Trophoblast cell (in vitro differentiated cells and primary cell): ENCODE measurements at places on chromosomes 3 and 15.

DNA sequence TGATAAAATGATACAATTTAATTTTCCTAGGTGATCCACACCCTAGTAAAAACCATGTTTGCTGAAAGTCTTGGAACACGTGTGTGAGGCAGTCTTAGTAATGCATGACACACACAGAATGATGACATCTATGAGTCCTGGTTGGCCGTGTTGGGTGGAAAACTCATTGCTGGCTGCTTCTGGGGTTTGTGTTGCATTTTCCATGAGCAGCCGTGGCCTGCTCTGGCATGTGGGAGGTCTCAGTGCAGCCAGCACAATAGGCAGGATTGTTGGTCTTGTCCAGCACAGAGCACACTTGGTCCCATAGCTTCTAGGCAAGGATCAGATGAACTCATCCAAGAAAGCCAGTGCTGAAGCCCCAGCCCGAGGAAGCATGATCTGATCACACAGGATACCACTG lies 172.8 kb upstream of the UBE3A start:
- no peak for DNase-seq

GRCh38 chr3:123084192-123084591 lies 17.4 kb downstream of the PDIA5 start:
- no peak for DNase-seq

- no peak for DNase-seq
Measured at GRCh38 chr3:166580561-166580960, 743.3 kb upstream of the BCHE start.

DNA sequence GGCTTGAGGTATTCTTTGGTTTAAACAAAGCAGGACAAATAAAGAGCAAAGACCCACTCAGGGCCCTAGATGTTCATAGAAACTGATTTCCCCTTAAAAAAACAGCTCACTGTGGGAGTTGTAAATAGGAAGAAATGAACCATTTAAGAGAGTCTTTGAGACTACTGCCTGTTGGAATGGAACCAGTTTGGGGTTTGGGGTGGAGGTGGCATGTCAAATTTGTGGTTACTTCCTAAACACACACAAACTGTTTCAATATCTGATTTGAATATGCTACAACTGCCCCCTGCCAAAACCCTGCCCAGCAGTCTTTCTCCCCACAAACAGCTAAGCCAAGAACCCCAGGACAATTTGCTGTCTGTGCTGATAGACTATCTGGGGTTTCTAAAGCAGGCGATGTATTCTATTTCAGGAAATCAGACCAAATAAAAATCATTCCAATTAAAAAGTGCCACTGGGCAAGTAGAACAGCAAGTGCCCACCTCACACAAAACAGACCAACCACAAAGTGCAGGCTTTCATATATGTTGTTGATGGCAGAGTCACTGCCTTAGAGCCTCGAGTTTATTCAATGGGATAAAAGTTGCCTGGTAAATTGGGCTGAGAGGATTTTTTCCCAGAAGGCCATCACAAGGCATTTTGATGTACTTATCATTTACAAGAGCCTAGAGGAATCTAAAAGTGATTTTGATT lies 293.9 kb upstream of the PROK2 start:
- DNase-seq: no peak

DNA sequence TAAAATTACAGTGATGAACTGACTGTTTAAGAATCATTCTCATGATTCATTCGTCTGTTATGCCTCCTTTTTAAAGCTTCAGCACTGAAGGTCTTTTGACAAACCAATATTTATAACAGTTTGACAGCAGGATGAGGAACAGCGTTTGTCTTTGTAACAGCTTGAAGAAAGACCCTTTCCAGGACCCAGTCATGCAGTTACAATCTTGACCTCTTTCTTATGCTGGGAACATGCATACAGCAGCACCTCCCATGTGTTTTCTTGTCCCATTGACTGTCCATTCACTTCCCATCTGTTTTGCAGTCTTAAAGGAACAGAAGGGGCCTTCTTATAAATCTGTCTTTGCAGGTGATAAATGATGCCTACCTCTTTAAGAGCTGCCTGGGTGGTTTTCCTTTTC lies 87.2 kb downstream of the OPA1 start:
- DNase-seq: no peak

DNA sequence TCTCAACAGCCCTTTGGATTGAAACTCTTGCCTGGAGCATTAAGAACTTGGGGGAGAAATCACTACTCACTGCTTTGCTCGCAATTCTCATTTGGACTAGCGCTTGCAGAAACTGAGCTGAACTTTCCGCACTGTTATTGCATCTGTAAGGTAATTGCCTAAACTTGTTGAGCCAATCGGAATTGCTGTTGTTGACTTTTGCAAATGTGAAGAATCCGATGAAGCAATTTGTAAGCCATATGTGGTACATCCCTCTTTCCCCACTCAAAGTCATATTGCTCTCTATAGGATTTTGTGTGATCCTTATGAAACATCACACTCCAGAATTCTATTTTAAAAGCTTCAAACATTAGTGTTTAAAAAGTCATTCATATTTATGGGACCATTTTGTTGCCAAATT lies 191.7 kb upstream of the GBE1 start:
- DNase-seq: no peak

- DNase-seq: no peak
Measured at GRCh38 chr15:72464251-72464650, 9.9 kb upstream of the ARIH1 start.

DNA sequence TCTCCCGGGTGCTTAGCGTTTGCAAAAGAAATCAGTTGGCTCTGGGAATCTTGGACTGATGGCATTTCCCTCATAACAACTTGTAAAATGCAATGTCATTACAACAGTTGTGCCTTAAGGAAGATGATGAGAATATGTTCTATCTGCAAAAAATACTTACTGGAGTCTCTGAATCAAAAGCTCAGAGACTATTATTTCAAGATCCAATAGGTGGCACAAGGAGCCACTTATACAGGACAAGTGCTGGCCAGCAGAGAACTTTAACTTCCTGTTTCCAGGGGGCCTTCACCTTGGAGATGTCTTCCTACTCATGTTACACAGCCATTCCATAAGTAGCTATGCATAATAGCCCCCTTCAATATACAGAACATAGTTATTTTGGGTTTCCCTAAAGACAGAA lies 8.9 kb upstream of the RPS27L start:
- no peak for DNase-seq

- peak; percentile 60 for DNase-seq
Measured at GRCh38 chr3:58175437-58176184, 35.2 kb downstream of the DNASE1L3 start.

DNA sequence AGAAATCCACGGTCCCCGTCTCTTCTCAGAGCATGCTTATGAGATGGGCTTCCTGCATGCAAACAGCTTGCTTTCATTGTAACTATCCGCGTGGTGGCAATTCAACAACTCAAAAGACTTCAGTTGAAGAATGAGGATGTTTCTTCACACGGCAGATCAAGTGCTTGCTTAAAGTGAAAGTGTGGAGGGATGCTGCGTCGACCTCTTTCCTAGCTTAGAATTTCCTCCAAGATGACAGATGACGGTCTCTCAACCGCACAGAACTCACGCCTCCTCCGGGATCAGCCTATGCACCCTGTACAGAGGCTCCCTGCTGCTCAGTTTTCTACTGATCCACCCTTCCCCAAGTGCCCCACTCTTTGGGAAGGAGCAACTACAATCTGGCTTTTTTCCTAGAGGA lies 47.8 kb downstream of the PCSK6 start:
- DNase-seq: no peak

DNA sequence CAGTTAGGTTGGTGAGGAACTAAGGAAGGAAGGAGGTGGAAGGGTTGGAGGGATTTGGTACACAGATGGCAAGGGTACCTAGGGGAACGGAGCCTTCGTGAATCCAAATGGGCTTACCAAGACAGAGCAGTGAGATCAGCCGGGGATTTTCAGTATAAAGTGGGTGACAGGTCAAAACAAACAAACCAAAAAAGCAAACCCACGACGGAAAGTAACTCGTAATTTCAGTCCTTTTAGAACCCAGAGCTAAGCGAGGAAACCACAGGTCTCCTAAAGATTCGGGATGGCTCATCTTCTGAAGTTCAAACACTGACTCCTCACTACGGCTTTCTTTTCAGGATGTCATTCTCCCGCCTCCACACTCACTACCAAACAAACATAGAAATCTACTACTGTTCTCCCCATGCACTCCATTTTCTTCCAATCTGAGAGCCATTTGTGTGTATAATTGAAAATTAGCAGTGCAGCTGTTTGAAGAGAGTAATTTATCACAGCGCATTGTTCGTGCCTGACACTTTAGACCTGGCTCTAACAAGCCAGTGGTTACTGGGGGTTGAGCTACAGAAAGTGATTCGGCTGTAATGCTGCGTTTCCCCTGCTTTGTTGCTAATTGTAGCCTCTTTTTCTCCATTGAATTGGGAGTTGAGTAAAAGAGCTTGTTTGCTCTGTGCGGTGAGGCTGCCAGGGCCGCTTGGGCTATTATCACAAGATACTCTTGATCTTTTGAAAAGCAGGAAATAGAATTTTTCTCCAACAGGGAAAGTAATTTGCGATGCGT lies 64.7 kb upstream of the CCDC39 start:
- no peak for DNase-seq

DNA sequence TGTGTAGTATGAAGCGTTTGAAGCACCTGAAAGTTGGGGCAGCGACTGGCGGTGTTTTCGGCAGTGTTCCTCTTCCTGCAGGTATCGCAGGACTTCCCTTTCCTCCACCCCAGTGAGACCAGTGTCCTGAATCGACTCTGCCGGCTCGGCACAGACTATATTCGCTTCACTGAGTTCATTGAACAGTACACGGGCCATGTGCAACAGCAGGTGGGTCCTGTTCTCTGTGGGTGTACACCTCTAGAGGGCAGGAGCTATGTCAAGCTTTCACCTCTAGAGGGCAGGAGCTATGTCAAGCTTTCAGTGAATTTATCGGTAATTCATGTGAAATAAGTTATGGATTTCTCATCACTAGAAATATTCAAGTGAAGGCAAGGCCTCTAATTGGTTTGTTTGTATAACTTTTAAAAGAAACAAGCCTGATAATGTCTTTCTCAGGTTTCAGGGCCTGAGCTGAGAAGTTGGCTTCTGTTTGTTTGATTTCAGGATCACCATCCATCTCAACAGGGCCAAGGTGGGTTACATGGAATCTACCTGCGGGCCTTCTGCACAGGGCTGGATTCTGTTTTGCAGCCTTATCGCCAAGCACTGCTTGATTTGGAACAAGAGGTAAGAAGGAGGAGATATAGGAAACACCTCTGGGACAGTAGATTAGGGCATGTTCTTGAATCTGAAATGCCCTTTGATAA lies 5.3 kb downstream of the TUBGCP4 start:
- DNase-seq: peak; percentile 77

- DNase-seq: no peak
Measured at GRCh38 chr15:41333026-41333562, 413 bp downstream of the NUSAP1 start.

- DNase-seq: no peak
Measured at GRCh38 chr3:160346511-160346910, 52.5 kb downstream of the IFT80 start.

DNA sequence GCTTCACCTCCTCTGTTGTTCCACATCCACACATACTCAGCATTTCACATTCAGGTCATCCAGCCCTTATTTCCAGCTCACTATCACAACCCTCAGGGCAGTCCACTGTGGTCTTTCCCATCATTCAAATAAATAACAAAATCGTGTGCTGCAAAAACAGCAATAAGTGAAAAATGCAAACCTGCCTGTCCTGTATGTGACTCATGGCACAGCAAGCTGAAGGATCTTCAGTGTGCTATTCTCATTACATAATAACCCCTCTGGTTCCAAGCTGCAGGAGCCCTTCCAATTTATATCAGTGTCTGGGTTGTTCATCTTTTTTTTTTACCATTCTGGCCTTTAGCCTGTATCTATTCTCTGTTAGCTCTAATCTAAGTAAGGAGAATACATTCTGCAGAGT lies 185.3 kb upstream of the UBE2E2 start:
- DNase-seq: peak; percentile 98

DNA sequence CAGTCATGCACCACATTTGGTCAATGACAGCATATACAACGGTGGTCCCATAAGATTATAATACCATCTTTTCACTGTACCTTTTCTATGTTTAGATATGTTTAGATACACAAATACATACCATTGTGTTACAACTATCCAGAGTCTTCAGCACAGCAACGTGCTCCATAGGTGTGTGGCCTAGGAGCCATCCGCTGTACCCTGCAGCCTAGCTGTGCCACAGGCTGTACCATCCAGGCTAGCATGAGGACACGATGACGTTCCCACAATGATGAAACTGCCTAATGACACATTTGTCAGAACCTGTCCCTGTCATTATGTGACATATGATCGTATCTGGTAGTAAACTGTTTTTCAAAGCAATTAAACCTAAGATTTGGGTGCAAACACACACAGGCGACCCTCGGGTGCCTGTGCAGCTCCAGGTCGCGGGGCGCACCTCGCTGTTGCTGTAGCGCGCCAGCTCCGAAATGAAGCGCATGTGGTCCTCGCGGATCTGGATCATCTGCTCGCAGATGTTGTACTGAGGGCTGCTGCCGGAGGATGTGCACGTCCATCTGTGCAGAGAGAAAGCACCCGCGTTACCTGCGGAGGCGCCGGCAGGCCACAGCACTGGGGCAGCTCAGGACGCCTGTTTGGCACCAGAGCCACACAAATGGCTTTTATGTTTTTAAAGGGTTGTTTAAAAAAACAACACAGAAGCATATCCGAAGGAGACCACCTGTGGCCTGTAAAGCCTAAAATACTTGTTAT lies 48.2 kb downstream of the CYFIP1 start:
- DNase-seq: no peak

DNA sequence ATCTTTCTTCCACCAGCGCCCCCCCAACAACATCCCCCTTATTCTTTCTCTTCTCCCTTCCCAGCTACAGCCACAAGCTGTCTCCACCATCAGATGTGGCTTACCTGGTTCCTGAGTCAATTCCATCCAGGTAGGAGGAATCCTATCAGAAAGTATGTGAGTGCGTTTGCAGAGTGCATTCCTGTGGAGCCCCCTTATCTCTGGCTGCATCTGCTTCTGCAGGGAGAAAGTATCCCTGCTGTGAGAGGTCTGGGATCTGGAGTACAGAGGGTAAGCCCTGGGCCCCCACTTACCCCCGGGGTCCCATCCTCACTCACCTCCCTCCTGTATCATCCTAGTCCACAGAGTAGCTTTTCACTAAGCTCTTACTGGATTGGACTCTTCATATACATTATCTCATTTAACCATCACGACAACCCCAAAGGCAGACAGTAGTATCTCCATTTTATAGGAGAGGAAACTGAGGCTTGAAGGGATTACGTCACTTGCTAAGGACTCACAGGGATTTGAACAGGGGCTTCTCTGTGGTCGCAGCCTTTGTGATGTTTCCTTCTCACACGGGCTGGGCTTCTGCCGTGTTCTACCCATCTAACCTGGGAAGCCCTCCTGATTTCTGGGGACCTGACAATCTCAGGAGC lies 22.2 kb upstream of the MAGEF1 start:
- peak; percentile 8 for DNase-seq

GRCh38 chr3:193211173-193211572 lies 29.8 kb upstream of the PLAAT1 start:
- no peak for DNase-seq

- no peak for DNase-seq
Measured at GRCh38 chr15:100768501-100768931, 111.1 kb upstream of the ALDH1A3 start.

DNA sequence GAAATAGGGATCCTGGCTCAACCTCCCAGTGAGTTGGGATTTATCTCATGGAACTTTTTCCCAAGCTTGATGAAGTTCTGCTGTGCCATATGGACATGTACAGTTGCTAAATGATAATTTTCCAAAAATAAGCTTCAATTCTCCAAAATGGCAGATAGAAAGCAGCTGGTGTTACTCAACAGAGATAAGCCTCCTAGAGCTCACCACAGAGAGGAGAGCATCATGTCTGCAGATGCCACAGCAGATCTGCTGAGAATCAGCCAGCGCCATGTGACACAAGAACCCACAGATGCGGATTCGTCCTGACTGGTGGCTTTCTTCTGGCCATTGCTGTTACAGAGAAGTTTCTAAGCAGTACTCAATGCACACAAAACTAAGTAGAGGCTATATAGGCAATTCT lies 50.6 kb downstream of the AGTR1 start:
- DNase-seq: no peak
